IMR-90 (cell line): ENCODE measurements at places on chromosomes 1 and 21.

GRCh38 chr1:38860454-38860795 is 853 bp upstream of the RRAGC start:
- DNase-seq: peak; percentile 4

GRCh38 chr1:118337346-118337745 is 152.3 kb upstream of the SPAG17 start:
- no peak for DNase-seq

DNA sequence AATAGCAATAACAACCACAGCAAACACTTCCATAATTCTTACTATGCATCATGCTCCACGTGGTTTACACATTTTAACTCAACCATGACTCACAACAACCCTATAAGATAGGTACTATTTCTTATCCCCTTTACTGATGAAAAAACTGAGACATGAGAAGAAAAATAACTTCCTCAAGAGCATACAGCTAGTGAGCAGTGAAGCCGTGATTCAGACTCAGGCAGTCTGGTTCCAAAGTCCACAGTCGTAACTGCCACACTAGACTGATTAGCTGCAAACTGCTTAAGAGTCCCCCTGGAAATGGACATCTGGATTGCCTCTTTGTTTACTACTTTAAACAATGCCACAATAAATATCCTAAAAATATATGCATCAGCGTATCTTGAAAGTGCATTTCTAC is 55.7 kb downstream of the PLD5 start:
- DNase-seq: no peak

GRCh38 chr1:221429264-221429663 is 312.6 kb downstream of the DUSP10 start:
- DNase-seq: peak; percentile 63

DNA sequence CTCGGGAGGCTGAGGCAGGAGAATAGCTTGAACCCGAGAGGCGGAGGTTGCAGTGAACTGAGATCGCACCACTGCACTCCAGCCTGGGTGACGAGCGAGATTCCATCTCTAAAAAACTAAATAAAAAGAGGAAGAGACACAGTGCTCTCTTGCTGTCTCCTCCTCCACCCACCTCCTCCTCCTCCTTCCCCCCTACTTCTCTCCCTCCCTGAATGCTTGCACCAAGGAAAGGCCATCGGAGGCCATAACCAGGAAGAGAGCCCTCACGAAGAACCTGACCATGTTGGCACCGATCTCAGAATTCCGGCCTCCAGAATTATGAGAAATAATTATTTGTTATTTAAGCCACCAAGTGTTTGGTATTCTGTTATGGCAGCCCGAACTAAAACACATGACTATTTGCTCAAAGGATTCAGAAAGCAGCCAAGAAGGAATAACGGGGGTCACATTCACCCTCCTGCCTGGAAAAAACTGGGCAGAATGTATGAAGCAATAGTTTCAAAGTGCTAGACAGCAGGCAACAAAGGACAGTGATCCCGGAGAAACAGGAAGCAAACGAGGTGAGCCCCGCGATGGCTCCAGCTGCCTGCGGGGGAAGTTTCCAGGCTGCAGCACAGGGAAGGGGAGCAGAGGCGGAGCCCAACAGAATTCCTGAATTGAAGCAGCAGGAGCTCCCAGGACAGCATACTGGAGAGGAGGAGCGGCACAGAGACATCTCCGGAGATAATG is 35.8 kb downstream of the LDLRAD1 start:
- peak; percentile 52 for DNase-seq
